ENCODE measurements at places on chromosomes 3 and 15. TPM values are rescaled to one million over a fixed set of nuclear protein-coding genes. Genes with fewer than 3 reads are reported as not detected.
A peak's percentile ranks its signal among the peaks of the same experiment; 100 is the strongest.

DNA sequence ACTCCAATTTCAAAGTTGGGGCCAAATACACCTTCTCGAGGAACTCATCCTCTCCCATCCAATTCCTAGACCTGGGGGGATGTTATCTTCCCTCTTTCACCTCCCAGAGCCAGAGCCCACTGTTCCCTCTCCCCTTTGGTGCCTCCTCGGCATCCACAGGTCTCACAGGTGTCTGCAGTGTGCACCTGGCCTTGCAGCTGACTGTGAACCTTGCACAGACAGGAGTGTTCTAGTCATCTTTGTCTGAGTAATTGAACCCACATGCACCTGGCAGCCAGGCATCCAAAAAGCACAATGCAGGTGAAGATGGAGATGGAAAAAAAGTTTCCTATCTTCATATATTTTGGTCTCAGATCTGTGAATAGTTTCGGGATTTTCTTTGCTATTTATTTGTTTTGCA is 30.8 kb downstream of the PCOLCE2 start:
- H3K4me1 ChIP-seq, result peaks cover 15% of the 10 kb centered on the region
- peaks cover 23% of the 10 kb centered on the region for H3K27me3 ChIP-seq
- no peak overlapping the region for H3K4me3 ChIP-seq

- peaks cover 5% of the 10 kb centered on the region for H3K36me3 ChIP-seq
- peaks cover 2% of the 10 kb centered on the region for H3K27me3 ChIP-seq
Observed at GRCh38 chr15:63192619-63193206, 3.3 kb downstream of the RAB8B start.

- H3K4me3 ChIP-seq, result no peak overlapping the region
- H3K36me3 ChIP-seq, result no peaks in the 10 kb centered on the region
- peaks cover 4% of the 10 kb centered on the region for H3K4me1 ChIP-seq
- H3K27me3 ChIP-seq, result peaks cover 3% of the 10 kb centered on the region
- DNase-seq, result peak; percentile 52
- H3K27ac ChIP-seq, result no peak overlapping the region
Observed at GRCh38 chr3:23183731-23184130, 19.4 kb upstream of the UBE2E2 start.

- peaks cover 11% of the 10 kb centered on the region for H3K4me1 ChIP-seq
- H3K36me3 ChIP-seq, result no peaks in the 10 kb centered on the region
- H3K4me3 ChIP-seq, result no peak overlapping the region
- no peak overlapping the region for H3K27ac ChIP-seq
Observed at GRCh38 chr3:177201700-177202397, 4.6 kb upstream of the TBL1XR1 start.

GRCh38 chr15:69820819-69821218 is 276.9 kb downstream of the TLE3 start:
- DNase-seq, result no peak
- no peak overlapping the region for H3K27ac ChIP-seq
- H3K4me3 ChIP-seq, result no peak overlapping the region
- H3K4me1 ChIP-seq, result no peaks in the 10 kb centered on the region

GRCh38 chr3:45413172-45413765 is 24.9 kb downstream of the LARS2 start:
- H3K27me3 ChIP-seq, result no peaks in the 10 kb centered on the region
- no peak overlapping the region for H3K27ac ChIP-seq
- DNase-seq, result no peak
- no peaks in the 10 kb centered on the region for H3K4me1 ChIP-seq
- peaks cover 10% of the 10 kb centered on the region for H3K36me3 ChIP-seq

- H3K4me3 ChIP-seq, result no peak overlapping the region
- H3K4me1 ChIP-seq, result peaks cover 16% of the 10 kb centered on the region
- no peak overlapping the region for H3K27ac ChIP-seq
- peaks cover 47% of the 10 kb centered on the region for H3K36me3 ChIP-seq
- no peaks in the 10 kb centered on the region for H3K27me3 ChIP-seq
- no peak for DNase-seq
Observed at GRCh38 chr3:27340534-27340933, 28.6 kb downstream of the NEK10 start.

DNA sequence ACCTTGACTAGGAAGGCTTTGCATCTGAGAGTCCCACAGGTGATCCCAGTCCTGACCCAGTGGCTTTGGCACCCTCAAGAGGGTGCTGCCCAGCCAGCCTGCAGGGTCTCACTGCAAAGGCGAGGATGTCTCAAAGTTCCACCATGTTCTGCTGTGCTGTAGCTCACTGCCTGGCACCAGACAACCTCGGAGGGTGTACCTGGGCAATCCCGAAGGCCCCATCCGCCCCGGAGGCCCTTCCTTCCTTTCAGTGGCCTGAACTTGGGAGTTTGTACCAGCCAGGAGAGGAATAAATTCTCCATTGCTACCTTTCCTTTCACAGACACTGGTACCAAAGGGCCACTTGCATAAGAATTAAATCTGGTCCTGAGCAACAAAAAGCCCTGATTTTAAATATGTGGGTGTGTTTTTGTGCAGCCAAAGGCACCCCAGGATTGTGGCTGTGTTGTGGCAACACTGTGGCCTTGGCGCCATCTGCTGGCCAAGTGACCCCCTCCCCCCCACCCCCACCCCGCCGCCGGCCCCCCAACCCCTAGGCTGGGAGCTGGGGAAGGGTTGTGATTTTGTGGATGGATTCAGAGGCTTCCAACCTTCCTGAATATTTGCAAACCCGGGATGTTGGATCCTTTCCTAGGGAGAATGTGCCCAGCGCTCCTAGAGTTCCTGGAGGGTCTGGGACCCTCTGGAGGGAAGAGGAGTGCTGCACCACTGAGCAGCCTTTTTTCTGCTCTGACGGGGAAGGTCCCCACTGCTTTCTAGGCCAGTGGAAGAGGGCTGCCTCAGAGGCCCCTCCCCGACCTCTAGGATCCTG is 9.7 kb upstream of the PTPN23 start:
- H3K4me3 ChIP-seq, result no peak overlapping the region
- H3K27ac ChIP-seq, result no peak overlapping the region
- H3K27me3 ChIP-seq, result peaks cover 3% of the 10 kb centered on the region
- H3K4me1 ChIP-seq, result peaks cover 8% of the 10 kb centered on the region
- peak; percentile 16 for DNase-seq

GRCh38 chr3:80807577-80807976 is 953.9 kb downstream of the GBE1 start:
- no peaks in the 10 kb centered on the region for H3K27me3 ChIP-seq
- no peak overlapping the region for H3K4me3 ChIP-seq
- DNase-seq, result no peak
- no peaks in the 10 kb centered on the region for H3K4me1 ChIP-seq
- no peaks in the 10 kb centered on the region for H3K36me3 ChIP-seq

DNA sequence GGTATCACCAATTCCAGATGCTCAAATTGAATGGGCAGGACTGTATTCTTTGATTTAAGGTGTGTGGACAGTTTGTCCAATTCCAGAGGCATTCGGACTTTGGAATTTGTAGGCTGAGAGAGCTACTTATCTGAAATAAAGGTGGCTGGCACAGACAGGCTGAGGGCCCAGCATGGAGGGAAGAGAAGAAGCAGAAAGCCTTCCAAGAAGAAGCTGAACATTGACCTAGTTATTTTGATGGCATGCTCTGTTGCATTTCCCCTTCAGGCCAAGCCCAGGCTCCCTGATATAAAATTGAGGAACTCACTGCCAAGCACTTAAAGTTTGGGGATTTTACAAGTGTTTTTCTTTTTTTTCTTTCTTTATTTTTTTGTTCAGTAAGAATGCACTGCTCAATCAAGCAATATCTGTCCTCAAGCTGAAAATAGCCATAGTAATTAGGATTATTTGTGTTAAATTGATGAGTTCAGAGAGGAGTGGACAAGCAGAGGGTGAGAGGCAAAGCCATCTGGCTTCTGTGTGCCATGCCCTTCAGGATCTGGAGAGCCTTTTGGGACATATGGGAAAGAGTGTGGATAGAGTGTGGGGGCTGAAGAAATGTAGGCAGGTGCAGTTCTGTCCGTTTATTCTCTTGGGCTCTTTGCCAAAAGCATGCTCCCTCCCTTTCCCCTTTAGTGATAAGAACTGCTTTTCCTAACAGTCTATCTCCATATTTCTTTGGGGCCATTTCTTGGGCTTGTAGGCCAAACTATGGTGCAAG is 148.9 kb downstream of the OXSM start:
- no peak overlapping the region for H3K27ac ChIP-seq
- no peaks in the 10 kb centered on the region for H3K4me1 ChIP-seq
- no peak for DNase-seq

DNA sequence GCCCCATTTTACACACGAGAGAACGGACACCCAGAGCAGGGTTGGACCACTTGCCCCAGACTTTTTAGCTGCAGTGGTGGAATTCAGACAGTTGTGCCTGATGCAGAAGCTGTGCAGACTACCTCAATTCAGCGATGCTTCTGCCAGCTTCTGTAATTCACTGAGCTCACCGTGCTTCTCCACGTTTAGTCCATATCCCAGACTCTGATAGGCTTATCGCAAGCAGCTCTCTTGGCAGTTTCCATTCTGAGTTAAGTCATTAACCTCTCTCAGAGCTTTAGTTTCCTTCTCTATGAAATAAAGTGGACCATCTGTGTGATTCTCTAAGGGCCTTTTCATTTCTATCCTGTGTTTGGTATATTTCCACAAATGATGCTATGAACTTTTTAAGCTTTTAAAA is 37.1 kb downstream of the ABHD17C start:
- no peak overlapping the region for H3K27ac ChIP-seq
- no peak for DNase-seq
- H3K4me1 ChIP-seq, result peaks cover 19% of the 10 kb centered on the region
- H3K27me3 ChIP-seq, result no peaks in the 10 kb centered on the region
- no peak overlapping the region for H3K4me3 ChIP-seq
- peaks cover 5% of the 10 kb centered on the region for H3K36me3 ChIP-seq

- H3K4me1 ChIP-seq, result peaks cover 72% of the 10 kb centered on the region
- H3K27me3 ChIP-seq, result peaks cover 3% of the 10 kb centered on the region
- peaks cover 4% of the 10 kb centered on the region for H3K36me3 ChIP-seq
- H3K4me3 ChIP-seq, result no peak overlapping the region
- no peak overlapping the region for H3K27ac ChIP-seq
- no peak for DNase-seq
Observed at GRCh38 chr15:83203543-83203942, 4.1 kb downstream of the HDGFL3 start.

- H3K4me1 ChIP-seq, result peaks cover 71% of the 10 kb centered on the region
- peak overlapping the region; percentile 68 for H3K4me3 ChIP-seq
- H3K27me3 ChIP-seq, result peaks cover 18% of the 10 kb centered on the region
- H3K36me3 ChIP-seq, result peaks cover 85% of the 10 kb centered on the region
Observed at GRCh38 chr3:123660900-123661299, 76.0 kb upstream of the HACD2 start.

- no peaks in the 10 kb centered on the region for H3K27me3 ChIP-seq
- H3K4me1 ChIP-seq, result peaks cover 35% of the 10 kb centered on the region
- no peak overlapping the region for H3K27ac ChIP-seq
- peaks cover 36% of the 10 kb centered on the region for H3K36me3 ChIP-seq
- H3K4me3 ChIP-seq, result no peak overlapping the region
- DNase-seq, result no peak
Observed at GRCh38 chr15:72042054-72042453, 75.9 kb downstream of the MYO9A start.

GRCh38 chr15:66846031-66846430 is 144.0 kb downstream of the SMAD6 start:
- no peak overlapping the region for H3K27ac ChIP-seq
- peaks cover 39% of the 10 kb centered on the region for H3K4me1 ChIP-seq
- H3K36me3 ChIP-seq, result no peaks in the 10 kb centered on the region
- H3K27me3 ChIP-seq, result no peaks in the 10 kb centered on the region
- no peak for DNase-seq

GRCh38 chr3:16790432-16791400 is 94.0 kb upstream of the PLCL2 start:
- no peak for DNase-seq
- H3K27ac ChIP-seq, result no peak overlapping the region
- no peak overlapping the region for H3K4me3 ChIP-seq
- peaks cover 15% of the 10 kb centered on the region for H3K4me1 ChIP-seq
- H3K36me3 ChIP-seq, result no peaks in the 10 kb centered on the region

DNA sequence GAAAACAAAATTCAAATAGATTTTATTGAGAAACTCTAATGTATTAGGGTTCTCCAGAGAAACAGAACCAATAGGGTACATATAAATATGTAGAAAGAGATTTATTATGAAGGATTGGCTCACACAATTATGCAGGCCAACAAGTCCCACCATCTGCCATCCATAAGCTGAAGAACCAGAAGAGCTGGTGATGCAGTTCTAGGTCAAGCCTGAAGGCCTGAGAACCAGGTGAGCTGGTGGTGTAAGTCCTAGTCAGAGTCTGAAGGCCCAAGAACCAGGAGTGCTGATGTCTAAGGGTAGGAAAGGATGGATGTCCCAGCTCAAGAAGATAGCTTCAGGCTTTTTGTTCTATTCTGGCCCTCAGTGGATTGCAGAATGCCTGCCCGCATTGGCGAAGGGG is 2.6 kb upstream of the NFKBIZ start:
- H3K4me3 ChIP-seq, result no peak overlapping the region
- H3K27me3 ChIP-seq, result peaks cover 15% of the 10 kb centered on the region

DNA sequence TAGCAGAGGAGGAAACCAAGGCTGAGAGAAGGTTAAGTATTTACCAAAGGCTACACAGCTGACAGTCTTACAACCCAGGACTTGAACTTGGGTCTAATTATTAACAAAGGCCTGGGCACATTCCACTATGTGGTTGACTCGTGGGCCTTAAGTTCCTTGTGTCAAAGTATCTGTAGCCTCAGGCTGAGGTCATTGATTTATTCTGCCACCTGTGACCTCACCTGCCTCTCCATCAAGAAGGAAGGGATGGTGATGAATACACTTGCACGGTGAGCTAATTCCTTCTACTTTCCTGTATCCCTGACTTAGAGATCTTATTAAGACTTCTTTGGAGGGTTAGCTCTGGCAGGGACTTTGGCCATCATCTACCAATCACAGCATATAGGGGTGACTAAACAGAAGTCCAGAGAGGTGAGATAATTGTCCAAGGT is 19.9 kb upstream of the LRRC58 start:
- H3K4me3 ChIP-seq, result no peak overlapping the region
- no peak overlapping the region for H3K27ac ChIP-seq
- H3K27me3 ChIP-seq, result peaks cover 26% of the 10 kb centered on the region
- no peak for DNase-seq

- DNase-seq, result no peak
- H3K4me3 ChIP-seq, result no peak overlapping the region
- no peaks in the 10 kb centered on the region for H3K4me1 ChIP-seq
- H3K36me3 ChIP-seq, result peaks cover 30% of the 10 kb centered on the region
- H3K27me3 ChIP-seq, result no peaks in the 10 kb centered on the region
Observed at GRCh38 chr3:51630513-51630912, 40.5 kb upstream of the TEX264 start.

DPPA2 gene
- total RNA-seq, result not detected

FETUB gene
- total RNA-seq, result not detected

NTRK3 gene
- total RNA-seq, result not detected

CYP1A1 gene
- not detected for total RNA-seq

EPHB3 gene
- 5.6 TPM for total RNA-seq

ST6GAL1 gene
- 2.3 TPM for total RNA-seq

MED12L gene
- 0.02 TPM for total RNA-seq

KBTBD13 gene
- not detected for total RNA-seq

SLC25A36 gene
- 30.4 TPM for total RNA-seq

COLQ gene
- total RNA-seq, result 0.54 TPM

GOLGA8R gene
- total RNA-seq, result 0.21 TPM

DUOXA2 gene
- total RNA-seq, result not detected

ROPN1B gene
- total RNA-seq, result not detected
